NCI-H1417 (cell line): ENCODE measurements at places on chromosomes 3 and 15.

DNA sequence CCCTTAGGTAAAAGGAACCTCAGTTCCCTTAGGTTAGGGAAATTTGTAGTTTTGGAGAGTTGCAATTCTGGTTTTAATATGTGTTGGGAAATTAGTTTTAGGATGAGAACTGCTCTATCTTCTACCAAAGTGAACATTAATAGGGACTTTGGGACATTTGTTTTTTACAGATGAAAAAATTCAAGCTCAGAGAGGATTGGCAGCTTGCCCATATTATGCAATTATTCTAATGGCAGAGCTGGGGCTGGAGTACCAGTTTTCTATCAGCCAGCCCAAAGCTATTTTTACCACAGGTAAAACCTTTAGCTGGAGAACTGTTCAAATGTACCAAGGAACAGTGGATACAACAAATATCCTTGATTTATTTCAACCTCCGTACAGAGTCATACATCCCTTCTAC lies 127.0 kb downstream of the CPNE4 start:
- no peak for DNase-seq

DNA sequence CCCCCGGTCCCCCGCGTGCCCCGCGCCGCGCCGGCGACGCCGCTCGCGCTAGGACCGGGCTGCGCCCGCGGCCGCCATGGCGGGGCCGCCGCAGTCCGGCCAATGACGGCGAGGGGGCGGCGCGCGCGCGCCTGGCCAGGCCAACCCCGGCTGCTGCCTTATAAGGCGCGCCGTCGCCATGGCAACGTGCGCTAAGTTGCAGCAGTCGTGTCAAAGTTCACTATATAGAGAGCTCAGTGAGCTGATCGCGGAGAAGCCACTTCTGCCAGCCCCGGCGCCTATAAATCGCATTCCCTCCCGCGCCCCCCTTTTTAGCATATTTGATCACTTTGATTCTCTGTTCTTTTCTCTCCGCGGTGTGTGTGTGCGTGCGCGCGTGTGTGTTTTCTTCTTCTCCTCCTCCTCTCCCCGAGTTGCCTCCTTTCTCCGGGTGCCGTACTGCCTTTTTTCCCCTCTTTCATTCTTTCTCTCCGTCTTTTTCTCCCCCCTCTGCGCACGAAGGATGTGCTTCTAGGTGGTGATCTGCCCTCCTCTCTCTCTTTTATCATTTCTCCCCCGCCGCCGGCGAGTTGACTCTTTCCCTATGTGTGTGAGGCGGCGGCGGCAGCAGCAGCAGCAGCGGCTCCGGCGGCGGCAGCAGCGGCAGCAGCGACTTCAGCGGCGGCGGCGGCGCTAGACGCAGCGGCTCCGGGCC lies at the start of gene NR2F2:
TSS of gene NR2F2 (plus strand) at position 251 of the 694 bp plus-strand sequence. CDS start 1,406 bp downstream, outside the sequence.
- peak; percentile 97 for DNase-seq

- no peak for DNase-seq
Measured at GRCh38 chr3:143060906-143061305, 58.7 kb upstream of the CHST2 start.

DNA sequence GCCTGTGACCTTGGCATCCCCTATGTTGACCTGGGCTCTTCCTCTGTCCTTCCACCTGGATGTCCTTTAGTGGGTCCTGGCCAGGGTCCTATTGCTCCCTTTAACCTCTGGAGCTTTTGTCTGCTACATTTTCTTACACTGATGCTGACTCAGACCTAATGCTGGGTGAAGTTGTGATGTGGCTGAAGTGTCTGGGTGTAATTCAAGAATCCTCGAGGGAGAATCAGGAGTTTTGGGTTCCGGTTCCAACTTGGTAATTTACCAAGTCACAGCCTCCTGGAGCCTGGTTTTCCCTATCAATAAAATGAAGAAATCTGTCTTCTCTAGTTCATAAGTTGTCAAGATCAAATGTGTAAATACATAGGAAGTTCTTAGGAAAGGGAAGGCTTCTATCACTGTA lies 25.6 kb downstream of the CEP19 start:
- no peak for DNase-seq

DNA sequence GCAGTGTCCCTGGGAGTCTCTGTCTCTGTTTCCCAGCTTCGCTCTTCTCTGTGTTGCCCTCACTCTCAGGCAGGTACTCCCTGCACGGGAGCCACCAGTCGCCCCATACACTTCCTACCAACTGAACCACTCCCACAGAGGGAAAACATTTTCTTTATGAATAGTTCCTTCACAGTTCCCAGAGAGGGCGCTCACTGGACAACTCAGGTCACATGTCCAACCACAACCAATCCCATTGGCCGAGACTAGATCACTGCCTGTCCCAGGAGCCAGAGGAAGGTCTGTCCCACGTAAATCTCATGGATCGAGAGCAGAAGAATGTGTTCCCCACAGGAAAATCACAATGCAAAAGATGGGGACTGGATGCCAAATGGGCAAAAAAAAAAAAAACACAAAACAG lies 26.1 kb downstream of the GRK7 start:
- no peak for DNase-seq

- DNase-seq: no peak
Measured at GRCh38 chr15:78340231-78341056, at the start of gene CRABP1. Gene CRABP1, plus strand, starts transcription at chr15:78340353. Its CDS starts 76 bp downstream, at chr15:78340429.

GRCh38 chr3:142693136-142693853 lies 30.5 kb upstream of the TRPC1 start:
- no peak for DNase-seq

- DNase-seq: no peak
Measured at GRCh38 chr15:67241132-67241855, 13.2 kb downstream of the AAGAB start.

GRCh38 chr3:70857916-70858315 lies 545.5 kb upstream of the MDFIC2 start:
- DNase-seq: no peak
